Hematopoietic multipotent progenitor cell treated with erythropoietin and hydrocortisone succinate and interleukin-3 and kit ligand, for 4 days (in vitro differentiated cells): ENCODE measurements at places on chromosomes 16 and 17.

DNA sequence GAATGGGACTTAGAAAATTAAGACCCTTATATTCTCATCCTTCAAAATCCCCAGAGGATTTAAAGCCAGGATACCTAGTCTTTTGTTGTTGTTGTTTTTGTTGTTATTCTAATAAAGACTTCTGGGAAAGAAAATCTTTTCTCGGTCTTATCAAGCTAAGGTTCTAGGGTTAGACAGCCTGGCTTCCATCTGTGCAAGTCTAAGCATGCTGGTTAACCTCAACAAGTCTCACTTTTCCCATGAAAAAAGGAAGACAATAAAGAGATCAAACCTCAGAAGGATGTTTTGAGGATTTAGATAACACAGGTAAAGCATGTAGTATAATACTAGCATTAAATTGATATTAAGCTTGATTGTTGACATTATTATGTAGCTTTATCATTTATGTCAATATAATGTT, 486.4 kb upstream of the SOX9 start:
- DNase-seq = no peak

DNA sequence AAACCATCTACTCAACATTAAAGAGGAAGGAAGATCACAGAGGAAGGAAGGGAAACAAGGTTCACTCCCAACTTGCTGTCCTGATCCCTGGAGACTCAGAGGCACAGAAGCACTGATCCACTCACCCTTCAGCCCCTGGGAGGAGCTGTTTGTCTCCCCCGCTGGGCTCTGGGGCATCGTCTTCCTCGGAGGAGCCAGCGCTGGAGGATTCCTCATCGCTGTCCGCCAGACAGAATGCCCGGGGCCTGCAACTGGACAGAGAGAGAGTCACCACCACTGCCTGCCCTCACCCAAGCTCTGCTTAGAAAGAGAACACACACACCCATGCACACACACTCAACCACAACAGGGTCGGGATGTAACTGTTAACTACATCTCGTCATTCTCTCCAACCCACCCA, 24.8 kb upstream of the ERN1 start:
- DNase-seq = no peak

DNA sequence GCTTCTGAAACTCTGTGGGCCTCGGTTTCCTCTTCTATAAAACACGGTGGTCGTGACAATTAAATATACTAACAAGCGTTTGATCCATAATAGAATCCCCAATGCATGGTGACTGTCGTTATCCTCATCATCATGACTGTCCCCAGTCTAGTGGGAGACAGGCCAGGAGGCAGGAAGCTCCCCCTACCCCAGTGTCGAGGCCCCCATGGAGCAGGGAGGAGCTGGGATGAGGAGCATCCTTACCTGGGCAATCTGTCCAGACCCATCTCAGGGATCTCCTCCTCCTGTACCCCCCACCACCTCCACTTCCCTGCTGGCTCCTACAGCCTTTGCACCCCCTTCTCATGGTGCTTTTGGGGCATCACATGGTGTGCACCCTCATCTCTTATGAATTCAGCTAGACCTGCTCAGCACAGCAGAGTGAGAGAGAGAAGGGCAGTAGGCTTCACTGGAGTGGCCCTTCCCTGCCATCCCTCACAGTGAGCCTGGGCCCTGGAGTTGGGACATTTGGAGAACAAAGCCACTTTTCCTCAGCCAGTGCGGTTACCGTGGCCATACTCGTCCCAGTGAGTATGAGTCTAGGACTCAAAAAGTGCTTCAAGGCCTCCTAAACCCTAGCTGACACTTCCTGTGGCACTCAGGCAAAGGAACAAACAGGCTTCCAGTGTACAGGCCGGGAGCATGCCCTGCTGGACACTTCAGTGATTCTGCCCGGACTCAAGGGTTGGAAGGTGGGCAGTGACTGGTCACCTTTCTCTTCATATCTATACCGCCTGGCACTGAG, 148.6 kb downstream of the CLEC16A start:
- no peak for DNase-seq

GRCh38 chr16:56651586-56651985, at the start of gene MT1B:
Gene MT1B, plus strand, starts transcription at chr16:56651886. Its CDS starts 68 bp downstream, at chr16:56651954.
- no peak for DNase-seq

GRCh38 chr16:22710326-22710725, 103.6 kb upstream of the HS3ST2 start:
- no peak for DNase-seq
